ENCODE measurements at places on chromosomes 7 and 10.

DNA sequence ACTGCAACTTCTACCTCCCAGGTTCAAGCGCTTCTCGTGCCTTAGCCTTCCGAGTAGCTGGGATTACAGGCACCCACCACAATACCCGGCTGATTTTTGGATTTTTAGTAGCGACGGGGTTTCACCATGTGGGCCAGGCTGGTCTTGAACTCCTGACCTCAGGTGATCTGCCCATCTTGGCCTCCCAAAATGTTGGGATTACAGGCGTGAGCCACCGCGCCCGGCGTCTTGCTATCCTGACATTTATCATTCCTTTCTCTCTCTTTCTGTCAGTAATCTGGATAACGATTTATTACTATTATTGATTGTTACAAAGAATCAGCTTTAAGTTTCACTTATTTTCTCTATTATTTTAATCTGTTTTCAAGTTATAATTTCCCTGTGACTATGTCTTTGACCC is 548.4 kb downstream of the CNTNAP2 start:
- DNase-seq: no peak

- DNase-seq: peak; percentile 26
These were observed 191.8 kb upstream of the CDCA7L start for GRCh38 chr7:22137466-22137865.

- peak; percentile 52 for DNase-seq
These were observed 350.9 kb downstream of the TNS3 start for GRCh38 chr7:47231032-47231431.

- DNase-seq: peak; percentile 66
These were observed 17.6 kb downstream of the ZDHHC16 start for GRCh38 chr10:97463363-97464132.

GRCh38 chr7:71442492-71443190 is 310.7 kb downstream of the GALNT17 start:
- DNase-seq: peak; percentile 5

DNA sequence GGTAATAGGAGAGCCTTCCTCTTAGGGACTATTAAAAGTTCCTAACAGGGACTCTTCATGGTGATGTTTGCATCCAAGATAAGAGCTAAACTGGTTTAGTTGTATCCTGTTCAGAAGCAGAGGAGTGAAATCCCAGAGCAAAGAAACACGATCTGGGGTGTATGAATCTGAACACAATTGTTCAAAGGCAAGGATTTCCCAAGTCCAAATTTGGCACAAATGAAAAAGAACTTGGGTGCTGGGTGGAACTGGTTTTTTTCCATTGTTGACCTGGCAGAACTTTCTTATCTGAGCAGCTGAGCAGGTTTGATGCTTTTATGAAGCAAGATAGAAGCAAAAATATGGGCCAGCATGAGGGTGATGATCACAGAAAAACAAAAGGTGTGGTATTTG is 6.0 kb downstream of the AGFG2 start:
- no peak for DNase-seq

DNA sequence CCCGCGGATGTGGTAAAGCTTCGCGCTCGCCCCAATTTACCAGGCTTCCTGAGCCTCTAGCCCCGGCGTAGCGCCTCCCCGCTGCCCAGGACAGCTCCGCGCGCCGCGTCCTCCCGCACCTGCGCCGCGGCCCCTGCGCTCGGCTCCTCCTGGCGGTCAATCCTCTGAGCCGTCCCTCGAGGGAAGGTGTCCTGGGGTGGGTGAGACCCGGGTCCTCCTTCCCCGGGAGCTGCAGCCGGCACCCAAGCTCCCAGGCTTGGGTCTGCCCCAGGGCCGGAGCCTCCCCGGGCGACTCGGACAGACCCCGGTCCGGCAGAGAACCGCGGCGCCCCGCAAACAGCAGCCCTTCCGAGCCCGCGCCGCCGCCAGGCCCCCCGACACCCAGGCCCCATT is 512 bp downstream of the OSBPL3 start:
- DNase-seq: peak; percentile 70

GRCh38 chr7:151245360-151246101 is 3.0 kb downstream of the SMARCD3 start:
- DNase-seq: peak; percentile 42

DNA sequence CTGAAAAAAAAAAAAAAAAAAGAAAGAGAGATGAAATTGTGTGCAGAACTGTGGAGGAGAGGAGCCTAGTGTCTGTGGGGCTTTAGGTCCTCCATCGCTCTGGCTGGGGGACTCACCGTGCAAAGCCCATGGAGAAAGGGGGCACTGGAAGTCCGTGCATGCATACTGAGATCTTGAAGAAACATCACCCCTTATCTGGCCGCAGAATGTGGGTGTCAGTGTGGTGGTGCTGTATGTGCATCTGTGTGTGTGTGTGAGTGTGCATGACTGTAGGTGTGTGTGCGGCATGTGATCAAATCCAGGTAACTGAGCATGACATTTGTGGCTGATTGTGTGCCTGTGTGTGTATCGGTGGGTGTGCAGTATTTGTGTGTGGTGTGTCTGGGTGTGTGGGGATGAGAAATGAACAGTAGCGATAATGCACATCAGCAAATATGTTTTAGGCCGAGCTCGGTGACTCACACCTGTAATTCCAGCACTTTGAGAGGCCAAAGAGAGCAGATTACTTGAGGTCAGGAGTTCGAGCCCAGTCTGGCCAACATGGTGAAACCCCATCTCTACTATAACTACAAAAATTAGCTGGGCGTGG is 8.8 kb upstream of the CLDN3 start:
- no peak for DNase-seq

Measured in fibroblast of skin of right biceps (primary cell).